ENCODE measurements at places on chromosomes 11 and 22.

DNA sequence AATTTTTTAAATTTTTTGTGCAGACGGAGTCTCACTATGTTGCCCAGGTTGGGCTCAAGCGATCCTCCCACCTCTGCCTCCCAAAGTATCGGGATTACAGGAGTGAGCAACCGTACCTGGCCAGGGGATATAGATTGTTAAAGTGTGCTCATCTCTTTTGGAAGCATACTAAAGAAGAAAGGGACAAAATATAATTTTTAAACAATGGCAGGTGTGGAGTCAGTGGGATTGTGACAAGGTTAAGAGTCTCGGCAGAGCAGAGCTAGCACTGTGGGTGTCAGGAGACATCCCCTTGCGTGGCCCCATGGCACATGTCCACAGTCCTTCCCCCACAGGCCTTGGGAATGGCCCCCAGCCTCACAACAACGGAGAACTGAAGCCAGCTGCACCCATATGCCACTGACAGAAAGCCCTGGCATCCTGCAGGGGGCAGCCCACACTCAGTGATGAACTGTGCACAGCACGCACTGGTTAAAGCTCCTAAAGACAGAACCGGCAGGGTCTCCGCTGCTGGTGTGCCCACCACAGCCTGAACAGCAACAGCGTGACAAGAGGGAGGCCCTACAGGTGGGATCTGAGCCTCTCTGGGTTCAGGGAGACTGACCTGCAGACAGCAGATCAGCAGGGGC lies 29.9 kb downstream of the SERPIND1 start:
- no peak for DNase-seq

DNA sequence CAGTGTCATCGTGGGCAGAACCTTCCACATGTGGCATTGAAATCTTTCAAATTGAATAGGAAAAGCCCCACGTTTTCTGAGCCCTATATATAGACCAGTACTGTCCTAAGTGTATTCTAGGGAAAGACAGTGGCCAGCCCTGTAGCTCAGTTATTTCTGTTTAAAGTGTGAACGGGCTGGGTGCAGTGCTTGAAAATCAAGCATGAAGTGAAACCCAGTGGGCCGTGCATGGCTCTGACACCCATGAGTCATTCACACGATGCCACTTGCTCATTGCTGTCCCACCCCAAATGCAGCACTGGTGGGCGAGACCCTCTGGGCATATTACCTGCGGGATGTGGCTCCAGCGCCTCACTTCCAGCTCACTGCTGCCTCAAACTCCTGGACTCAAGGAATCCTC lies 29.8 kb upstream of the CCDC188 start:
- DNase-seq = no peak

- DNase-seq = no peak
Observed at GRCh38 chr22:50298266-50298637, 9.2 kb downstream of the PLXNB2 start.

GRCh38 chr11:111460340-111460739 lies 51.8 kb downstream of the BTG4 start:
- peak; percentile 23 for DNase-seq

- DNase-seq = no peak
Observed at GRCh38 chr11:46562527-46562926, 31.3 kb downstream of the AMBRA1 start.

DNA sequence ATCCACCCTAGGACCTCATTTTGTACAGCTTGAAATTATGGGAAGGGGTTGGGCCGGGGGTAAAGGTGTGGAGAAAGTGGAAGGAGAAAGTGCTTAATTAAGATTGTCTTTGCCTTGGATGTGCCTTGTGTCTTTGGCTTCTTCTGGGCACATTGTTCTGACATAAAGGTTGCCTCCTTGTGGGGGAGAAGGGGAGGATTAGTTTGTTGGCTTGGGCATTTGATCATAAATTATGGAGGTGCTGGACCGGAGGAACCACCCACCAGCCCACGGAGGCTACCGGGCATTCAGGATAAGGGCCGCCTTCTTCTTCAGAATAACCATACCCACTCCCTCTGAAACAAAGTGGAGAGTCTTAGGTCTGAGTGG lies 1.3 kb downstream of the PAFAH1B2 start:
- no peak for DNase-seq

GRCh38 chr11:76232026-76232665 lies 25.8 kb upstream of the WNT11 start:
- no peak for DNase-seq

- DNase-seq = no peak
Observed at GRCh38 chr11:10305964-10306918, 1.4 kb downstream of the ADM start.

- DNase-seq = no peak
Observed at GRCh38 chr11:8267831-8268529, 4.3 kb upstream of the LMO1 start.

- DNase-seq = no peak
Observed at GRCh38 chr11:86440305-86440716, 65.6 kb downstream of the CCDC81 start.

- DNase-seq = no peak
Observed at GRCh38 chr11:12216041-12216451, 105.7 kb downstream of the MICAL2 start.

DNA sequence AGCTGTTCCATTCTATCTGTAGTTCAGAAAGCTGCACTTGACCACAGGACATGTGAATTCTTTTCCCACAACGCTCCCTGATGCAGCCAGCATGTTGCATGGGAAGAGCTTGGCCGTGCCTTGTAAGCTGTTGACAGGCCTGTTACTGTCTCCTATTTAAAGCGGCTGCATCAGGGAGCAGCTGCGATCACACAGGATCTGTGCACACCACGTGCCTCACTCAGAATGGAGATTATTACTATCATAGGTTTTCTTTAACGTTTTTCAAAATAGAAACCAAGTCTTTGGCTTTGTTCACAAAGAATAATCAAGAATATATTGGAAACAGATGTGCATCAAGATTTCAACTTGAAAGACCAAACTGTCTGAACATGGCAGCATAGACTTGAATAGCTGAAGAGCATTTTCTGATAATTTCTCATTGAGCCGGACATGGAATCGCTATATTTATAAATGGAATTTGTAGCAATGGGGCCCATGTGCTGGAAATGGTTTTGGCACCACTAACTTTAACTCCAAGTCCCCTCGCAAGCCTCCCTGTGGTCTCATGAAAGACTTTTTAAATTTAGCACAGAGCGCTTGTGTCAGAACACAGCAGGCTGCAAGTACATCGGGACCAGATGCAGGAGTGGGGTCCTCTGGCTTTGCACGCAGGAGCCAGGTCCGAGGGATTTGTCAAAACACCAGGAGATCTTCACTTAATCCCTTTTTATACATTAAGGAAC lies 40.8 kb upstream of the MYO18B start:
- peak; percentile 75 for DNase-seq

DNA sequence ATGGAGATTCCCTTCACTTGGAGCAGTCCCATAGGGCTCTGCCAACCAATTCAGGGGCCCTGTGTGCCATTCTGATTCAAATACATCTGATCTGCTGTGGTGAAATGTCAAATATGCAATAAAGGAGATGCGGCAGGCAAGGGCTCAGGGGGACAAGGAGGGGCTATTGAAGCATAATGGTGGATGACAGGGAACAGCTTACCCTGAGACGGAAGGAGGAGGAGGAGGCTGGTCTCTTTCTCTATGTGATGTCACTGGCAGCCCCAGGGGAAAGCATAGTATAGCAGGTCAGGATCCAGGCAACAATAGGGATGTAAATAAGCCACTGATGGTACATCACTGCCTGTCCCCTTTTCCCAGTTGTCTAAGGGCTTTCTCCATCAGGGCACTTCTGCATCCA lies 350.9 kb upstream of the SYN3 start:
- DNase-seq = no peak

DNA sequence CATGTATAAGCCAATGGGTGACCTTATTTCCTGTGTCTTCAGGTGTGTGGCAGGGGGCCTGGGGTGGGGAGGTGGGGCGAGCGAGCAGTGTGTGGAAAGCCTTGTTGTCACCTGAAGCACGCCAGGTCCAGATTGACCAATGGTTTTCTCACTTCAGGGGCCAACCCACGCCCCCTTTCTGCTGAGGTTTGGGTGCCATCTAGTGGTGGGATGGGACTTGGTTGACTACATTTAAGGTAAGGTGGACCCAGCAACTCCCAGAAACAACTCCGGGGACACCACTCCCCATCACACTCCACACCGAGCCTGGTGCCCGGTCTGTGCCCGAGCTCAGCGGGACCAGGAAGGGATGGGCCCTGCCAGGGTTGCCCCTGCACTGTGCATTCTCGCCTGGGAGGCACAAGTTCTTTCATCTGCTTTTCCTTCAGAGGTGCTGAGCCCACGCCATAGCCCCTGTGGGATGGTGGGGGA lies 40.0 kb downstream of the TPCN2 start:
- peak; percentile 63 for DNase-seq

- no peak for DNase-seq
Observed at GRCh38 chr22:47071807-47072641, 309.6 kb downstream of the TBC1D22A start.

DNA sequence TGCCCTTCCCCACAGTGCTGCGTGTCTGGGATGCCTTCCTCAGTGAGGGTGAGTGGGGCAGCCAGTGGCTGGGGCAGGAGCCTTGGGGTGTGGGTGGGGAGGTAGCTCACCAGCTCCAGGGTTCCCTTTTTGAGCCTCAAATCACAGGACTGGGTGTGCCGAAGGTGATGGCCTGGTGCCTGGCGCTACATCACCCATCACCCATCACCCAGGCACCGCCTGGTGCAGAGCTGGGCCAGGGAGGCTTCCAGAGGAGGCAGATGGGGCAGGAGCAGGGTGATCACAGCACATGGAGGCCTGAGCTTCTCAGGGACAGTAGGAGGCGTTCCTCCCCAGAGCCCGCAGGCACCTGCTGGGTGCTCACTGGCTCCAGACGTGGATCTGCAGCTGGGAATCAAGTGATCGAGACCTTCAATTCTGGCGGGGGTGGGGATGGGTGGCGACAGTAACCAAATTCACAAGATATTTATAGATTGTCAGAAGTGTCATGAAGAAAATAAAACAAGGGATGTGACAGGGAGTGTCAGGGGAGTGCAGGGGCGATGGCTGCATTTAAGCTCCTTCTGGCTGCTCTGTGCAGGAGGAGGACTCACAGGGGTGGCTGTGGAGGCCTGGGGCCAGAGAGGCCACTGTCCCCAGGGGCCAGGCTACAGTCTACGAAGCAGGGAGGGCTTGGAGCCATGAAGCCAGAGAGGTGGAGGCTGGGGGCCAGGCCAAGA lies 3.2 kb downstream of the TBC1D10C start:
- no peak for DNase-seq

DNA sequence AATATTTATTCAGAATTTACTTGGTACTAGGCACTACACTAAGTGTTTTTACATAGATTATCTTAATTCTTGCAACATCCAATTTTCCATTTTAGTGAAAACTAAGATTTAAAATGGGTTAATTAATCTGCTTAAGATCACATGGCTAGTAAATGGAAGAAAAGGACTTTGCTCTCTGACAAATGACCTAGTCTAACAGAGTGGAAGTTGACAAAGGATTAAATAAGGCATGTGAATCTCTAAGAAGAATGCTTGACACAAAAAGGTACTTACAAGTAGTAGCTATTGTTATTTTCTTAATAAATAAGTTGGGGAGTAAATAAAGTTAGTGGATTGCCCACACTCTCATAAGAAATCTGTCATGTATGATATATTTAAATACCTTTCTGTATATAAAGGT lies 584.8 kb downstream of the DLG2 start:
- DNase-seq = no peak

- no peak for DNase-seq
Observed at GRCh38 chr11:106464728-106465127, 387.3 kb downstream of the AASDHPPT start.

GRCh38 chr11:86637988-86638387 lies 34.4 kb downstream of the ME3 start:
- no peak for DNase-seq

GRCh38 chr11:32420937-32421901 lies 14.1 kb downstream of the WT1 start:
- no peak for DNase-seq

GRCh38 chr11:6693342-6694228 lies 10.4 kb upstream of the MRPL17 start:
- no peak for DNase-seq

DNA sequence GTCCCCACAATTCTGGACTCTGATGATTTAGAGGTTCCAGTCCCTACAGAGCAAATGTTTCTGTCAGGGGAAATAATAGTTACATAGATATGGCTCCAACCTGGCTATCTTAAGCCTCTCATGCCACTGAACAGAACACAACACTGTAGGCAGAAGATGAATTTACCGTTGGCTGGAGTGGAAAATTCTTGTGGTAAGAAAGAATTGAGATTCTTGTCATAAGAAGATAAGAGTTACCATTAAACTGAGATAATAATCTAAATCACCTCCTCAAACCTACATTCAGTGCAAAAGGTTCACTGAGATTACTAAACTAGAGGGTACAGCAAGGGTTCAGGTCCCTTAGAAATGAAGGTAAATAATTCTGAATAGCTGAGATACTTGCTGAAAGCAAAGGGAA lies 10.1 kb upstream of the NAALAD2 start:
- DNase-seq = no peak

DNA sequence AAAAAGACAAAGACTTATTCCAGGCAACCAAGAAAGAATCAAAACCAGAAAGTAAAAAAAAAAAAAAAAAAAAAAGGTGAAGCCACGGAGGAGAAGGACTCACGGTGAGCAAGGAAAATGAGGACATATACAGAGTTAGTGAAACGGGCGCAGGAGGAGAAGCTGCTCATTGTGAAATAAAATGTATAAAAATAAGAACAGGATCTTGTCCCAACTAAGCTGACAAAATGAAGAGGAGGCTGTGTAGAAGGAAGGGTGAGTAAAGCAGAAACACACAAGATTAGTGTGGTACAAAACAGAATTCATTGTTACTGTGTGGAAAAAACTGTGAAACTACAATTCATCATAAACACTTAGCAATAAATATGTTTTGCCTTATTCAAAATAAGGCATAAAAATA lies 7.6 kb downstream of the IL17REL start:
- DNase-seq = no peak

- DNase-seq = no peak
Observed at GRCh38 chr22:19898831-19899567, 42.6 kb upstream of the COMT start.

DNA sequence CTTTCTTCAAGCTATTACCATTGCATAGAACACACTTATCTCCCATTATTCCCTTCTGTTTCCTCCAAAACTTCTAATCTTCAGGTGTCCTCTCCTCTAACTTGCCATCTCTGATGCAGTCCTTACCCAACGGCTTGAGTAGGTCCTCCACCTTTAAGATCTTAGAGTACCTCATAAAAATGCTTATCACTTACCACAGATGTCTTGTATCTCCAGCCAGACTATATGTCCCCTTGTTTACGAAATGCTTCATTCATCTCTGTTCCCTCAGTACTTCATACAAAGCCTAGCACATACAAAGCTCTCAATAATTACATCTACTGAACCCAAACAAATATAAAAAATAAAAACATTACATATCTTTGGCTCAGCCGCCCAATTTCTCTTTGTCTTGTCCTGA lies 49.2 kb downstream of the PAK1 start:
- no peak for DNase-seq

GRCh38 chr11:117064275-117064674 lies 34.0 kb downstream of the SIK3 start:
- no peak for DNase-seq
